ENCODE measurements at places on chromosomes 4 and X.

- DNase-seq, result no peak
Observed at GRCh38 chrX:40406330-40406859, 174.4 kb upstream of the ATP6AP2 start.

DNA sequence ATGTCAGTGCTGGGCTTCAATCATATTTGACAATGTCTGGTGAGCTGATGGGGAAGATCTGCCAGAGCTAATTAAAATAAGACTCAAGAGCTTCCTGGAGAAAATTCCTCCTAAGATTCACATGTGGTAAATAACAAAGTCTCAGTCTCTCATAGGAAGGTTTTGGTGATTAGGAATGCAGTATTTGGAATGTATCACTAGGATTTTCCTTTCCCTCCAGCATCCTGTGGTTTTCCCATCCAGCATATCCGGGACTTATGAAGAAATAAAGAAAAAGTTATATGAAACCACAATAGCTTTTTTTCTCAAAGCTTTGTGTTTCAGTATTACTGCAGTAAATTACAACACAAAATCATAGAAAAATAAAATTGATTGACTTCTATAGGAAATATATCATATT is 1597.1 kb downstream of the ADGRL3 start:
- DNase-seq, result no peak

DNA sequence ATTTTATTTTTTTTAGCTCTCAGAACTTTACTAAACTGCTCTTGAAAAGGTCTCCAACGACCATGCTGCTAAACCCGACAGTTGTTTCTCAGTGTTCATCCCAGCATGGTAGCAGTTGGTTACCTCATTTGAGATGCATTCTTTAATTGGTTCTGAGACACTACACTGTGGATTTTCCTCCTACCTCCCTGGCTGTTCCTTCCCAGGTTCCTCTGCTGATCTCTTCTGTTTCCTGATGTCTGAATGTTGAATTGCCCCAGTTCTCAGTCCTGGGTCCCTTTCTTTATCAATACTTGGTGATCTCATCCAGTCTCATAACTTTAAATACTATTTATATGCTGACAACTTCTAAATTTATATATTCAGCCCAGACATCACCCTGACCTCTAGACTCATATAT is 19.1 kb upstream of the TMEM165 start:
- DNase-seq, result no peak

DNA sequence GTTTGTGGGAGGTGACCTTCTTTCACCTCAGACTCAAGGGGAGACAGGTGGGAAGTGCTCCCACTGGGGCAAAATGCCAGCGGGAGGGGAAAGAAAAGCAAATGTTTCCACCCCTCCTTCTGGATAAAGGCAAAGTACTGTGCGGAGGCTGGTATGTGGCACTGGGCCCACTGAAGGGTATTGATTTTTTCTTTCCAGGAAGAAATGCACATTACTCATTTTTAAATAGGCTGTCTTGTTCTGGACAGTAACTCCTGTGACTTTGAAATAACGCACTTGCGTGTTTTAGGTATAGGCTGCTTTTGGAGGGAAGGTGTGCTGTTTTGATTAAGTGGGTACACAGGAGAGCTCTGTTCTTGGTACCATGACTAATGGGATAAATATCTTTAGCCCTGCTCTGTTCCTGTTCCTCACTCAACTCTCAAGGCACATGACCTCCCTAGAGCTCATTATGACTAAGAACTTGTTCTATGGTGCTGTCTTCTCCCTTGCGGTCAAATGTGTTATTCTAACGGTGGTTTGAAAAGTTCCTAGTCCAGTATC is 40.7 kb upstream of the MBTPS2 start:
- DNase-seq, result no peak

- DNase-seq, result no peak
Observed at GRCh38 chr4:109495514-109495913, 61.9 kb downstream of the SEC24B start.

DNA sequence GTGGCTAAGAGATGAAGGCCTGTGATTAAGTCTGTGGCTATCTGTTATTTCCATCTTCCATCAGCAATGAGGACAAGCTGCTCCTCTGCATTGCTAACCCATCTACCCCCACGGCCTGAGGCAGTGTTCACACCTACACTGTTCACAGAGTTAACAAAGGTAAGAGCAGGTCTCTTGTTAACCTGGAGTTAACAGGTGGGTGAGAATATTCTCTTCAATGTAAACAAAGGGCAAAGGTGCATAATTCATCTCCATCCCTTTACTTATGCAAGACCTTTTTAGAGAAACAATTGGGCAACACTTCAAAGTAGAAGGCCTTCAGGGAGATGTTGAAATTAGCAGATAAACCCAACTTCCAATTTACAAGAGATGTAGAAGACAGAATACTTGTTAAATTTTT is 2.8 kb downstream of the SLC35A2 start:
- no peak for DNase-seq

- no peak for DNase-seq
Observed at GRCh38 chrX:106933538-106933961, 13.3 kb downstream of the CLDN2 start.

DNA sequence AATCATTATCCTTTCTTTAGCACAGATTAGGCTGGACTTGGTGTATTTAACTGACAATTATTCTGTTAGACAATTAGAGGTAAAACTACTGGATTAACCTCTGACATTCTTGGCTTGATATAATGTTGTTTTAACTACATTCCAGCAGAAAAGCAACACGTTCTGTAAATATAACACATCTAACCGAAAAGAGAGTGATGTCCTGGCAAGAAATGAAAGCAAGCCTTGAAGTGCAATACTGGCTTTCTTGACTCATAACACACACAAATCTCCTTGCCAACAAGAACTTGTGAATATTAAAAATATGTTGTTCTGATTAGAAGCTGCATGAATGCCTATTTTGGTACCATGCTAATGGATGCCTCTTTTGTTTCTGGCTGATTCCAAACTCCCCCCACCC is 76.4 kb downstream of the EFHC2 start:
- no peak for DNase-seq

GRCh38 chr4:183110244-183110643 is 11.2 kb downstream of the WWC2 start:
- DNase-seq, result no peak

- DNase-seq, result no peak
Observed at GRCh38 chr4:130146773-130147172, 1050.8 kb downstream of the C4orf33 start.

DNA sequence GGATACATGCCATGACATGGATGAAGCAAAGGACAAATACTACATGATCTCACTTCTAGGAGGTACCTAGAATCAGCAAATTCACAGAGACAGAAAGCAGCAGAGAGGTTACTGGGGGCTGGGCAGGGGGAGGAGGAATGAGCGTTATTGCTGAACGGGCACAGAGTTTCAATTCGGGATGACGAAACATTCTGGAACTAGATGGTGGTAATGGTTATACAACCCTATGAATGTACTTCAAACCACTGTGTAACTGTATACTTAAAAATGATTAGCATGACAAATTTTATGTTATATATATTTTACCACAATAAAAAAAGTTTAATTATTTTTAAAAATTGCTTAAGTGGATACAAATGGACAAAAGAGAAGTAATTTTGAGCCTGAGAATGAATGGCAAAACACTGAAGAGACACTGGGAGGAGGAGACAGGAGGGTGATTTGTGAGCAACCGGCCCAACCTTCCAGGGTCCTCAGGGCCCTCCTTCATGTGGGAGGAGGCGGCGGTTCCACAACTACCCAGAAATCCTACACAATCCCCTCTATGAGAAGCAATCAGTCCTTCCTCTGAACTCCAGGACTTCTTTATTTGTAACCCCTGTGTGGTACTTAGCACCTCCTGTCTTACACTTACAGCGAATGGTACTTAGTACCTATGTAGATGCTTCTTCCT is 14.1 kb downstream of the ACSL1 start:
- DNase-seq, result no peak

- DNase-seq, result no peak
Observed at GRCh38 chrX:122586831-122587230, 597.2 kb upstream of the GRIA3 start.

DNA sequence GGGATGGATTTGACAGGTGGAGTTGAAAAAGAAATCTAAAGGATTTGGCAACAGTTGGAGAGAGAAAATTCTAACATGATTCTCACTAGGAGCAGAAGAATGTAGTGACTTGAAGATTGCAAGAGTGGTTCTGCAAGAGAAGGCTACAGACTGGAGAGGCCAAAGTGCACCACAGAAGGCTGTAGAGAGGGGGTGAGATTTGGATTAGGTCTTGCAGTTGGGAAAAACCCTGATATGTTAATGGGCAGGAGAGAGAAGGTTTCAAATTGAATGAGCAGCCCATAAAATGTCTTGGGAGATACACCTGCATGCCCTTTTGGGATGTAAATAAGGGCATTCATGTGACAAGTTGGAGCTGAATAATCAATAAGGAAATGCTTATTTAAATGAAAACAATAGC is 14.7 kb upstream of the VEGFD start:
- no peak for DNase-seq

GRCh38 chr4:94463771-94464170 is 12.0 kb downstream of the PDLIM5 start:
- DNase-seq, result no peak

DNA sequence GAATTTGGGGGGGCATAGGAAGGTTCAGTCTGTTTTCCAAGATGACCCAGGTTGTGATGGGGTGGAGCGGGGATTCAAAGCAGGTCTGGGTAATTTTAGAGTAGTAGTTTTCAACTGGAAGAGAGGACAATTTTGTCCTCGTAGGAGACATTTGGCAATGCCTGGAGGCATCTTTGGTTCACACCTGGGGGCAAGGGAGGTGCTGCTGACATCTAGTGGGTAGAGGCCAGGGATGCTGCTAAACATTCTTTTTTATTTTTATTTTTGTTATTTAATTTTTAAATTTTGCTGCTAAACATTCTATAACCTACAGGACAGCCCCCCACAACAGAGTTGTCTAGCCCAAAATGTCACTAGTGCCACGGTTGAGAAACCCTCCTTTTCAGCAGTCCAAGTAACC is 1.9 kb downstream of the RAB9A start:
- DNase-seq, result no peak

GRCh38 chr4:139934708-139935195 is 219.2 kb downstream of the MAML3 start:
- no peak for DNase-seq

- DNase-seq, result no peak
Observed at GRCh38 chr4:52202251-52202779, 151.2 kb downstream of the SPATA18 start.

DNA sequence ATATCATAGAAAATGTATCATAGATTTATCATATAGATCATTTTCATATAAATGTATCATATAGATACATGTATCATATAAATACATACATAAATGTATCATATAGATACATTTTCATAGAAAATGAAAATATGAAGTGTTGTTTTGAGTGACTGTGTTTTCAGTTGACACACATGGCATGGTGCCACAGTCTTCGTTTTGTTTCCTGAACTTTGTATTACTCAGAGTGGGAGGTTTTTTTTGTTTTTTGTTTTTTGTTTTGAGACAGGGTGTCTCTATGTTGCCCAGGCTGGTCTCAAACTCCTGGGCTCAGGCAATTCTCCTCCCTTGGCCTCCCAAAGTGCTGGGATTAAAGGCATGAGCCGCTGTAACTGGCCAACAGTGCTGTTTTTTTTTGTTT is 3.9 kb downstream of the RBM10 start:
- DNase-seq, result no peak

- no peak for DNase-seq
Observed at GRCh38 chr4:107599841-107600240, 120.2 kb downstream of the PAPSS1 start.

DNA sequence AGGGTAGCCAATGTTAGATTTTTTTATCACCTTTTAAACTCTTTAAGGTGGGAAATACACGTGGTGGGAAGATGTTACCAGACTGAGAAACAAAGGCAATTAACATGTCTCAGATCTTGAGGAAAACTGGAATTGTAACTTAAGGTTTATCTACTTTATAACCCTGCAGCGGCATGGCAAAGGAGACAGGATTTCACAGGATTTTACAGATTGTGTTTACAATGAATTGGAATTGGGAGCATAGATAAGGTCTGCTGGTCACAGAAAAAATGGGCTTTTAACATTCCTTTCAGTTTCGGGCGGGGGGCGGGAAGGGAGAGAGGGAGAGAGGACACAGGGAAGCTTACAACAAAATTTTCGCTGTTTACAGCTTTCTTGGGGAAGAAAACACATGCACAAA is 467.5 kb upstream of the CT83 start:
- no peak for DNase-seq

DNA sequence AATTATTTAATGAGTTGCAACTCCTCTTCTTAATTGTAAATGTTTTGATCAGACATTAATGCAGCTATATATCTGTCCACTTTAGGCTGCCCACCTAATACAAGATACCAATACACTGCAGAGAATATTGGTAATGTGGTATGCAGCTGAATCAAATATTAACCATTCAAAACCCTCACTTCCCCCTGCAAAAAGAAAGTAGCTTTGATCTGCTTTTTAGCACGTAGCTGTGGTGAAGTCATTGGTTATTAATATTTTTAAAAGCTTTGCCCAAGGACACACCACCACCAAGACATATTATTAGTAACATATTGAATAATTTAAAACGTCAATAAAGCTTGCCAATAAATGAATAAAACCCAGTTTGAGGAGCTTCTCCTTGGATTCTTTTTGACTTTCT is 28.6 kb upstream of the CYP2U1 start:
- no peak for DNase-seq

Data from activated CD4-positive, CD25-positive, alpha-beta regulatory T cell (primary cell).